ENCODE measurements at places on chromosomes 12 and 14.

- peak overlapping the region; percentile 7 for H3K4me3 ChIP-seq
- H3K4me1 ChIP-seq = no peaks in the 10 kb centered on the region
- peak; percentile 65 for DNase-seq
- H3K27ac ChIP-seq = no peak overlapping the region
- no peaks in the 10 kb centered on the region for H3K36me3 ChIP-seq
- no peaks in the 10 kb centered on the region for H3K27me3 ChIP-seq
Measured at GRCh38 chr12:92070054-92070863, 75.4 kb downstream of the BTG1 start.

GRCh38 chr12:45379261-45379660 lies 163.4 kb downstream of the ANO6 start:
- DNase-seq = no peak
- peaks cover 30% of the 10 kb centered on the region for H3K36me3 ChIP-seq
- H3K4me1 ChIP-seq = no peaks in the 10 kb centered on the region
- H3K4me3 ChIP-seq = no peak overlapping the region

DNA sequence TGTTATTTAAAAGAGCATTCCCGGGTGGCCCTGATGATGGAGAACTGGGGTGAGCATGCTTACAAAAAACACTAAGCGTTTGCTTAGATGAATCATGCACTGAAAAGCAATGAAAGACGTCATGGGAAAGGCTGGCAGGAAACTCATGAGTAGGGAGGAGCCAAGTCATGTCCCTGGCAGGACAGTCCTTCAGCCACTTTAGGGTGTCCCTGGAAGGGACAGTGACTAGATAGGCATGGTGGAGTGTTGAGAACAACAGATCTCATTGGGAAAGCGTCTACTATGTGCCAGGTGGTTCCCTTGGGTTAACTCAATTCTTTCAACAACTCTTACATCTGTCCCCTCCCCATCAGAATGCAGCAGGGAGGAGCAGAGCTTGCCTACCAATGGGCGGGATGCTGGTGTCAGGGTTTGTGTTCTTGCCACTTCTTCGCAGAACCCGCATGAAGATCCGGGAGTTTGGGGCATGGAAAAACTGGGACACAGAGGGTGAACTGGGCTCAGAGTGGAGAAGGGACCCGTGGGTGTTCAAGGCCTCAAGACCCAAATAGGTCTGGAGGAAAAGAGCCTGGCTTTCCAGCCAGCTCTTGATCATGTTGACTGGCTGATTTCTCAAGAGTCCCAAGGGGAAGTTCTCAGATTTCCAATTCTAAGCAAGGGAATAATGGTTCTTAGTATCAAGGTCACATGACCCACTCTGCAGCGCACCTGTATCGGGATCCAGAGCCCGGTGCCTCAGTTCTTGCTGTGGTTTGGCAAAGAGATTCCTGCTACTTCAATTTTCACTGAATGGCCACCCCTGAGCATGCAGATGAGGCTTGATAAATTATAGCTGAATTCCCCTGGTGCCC lies 653.9 kb upstream of the TBX3 start:
- H3K36me3 ChIP-seq = no peaks in the 10 kb centered on the region
- peak; percentile 72 for DNase-seq
- H3K4me3 ChIP-seq = no peak overlapping the region
- peak overlapping the region; percentile 57 for H3K27ac ChIP-seq

GRCh38 chr14:81394739-81395138 lies 5.4 kb downstream of the STON2 start:
- H3K36me3 ChIP-seq = no peaks in the 10 kb centered on the region
- no peak for DNase-seq
- no peak overlapping the region for H3K27ac ChIP-seq
- H3K4me1 ChIP-seq = no peaks in the 10 kb centered on the region
- H3K4me3 ChIP-seq = no peak overlapping the region

- peaks cover 6% of the 10 kb centered on the region for H3K36me3 ChIP-seq
- H3K4me1 ChIP-seq = no peaks in the 10 kb centered on the region
- no peak for DNase-seq
- H3K27ac ChIP-seq = no peak overlapping the region
- no peaks in the 10 kb centered on the region for H3K27me3 ChIP-seq
Measured at GRCh38 chr14:100085462-100085861, 20.2 kb downstream of the EVL start.

GRCh38 chr12:126243814-126244440 lies 1178.7 kb downstream of the AACS start:
- no peak overlapping the region for H3K27ac ChIP-seq
- no peak for DNase-seq
- H3K4me1 ChIP-seq = no peaks in the 10 kb centered on the region
- H3K36me3 ChIP-seq = no peaks in the 10 kb centered on the region

DNA sequence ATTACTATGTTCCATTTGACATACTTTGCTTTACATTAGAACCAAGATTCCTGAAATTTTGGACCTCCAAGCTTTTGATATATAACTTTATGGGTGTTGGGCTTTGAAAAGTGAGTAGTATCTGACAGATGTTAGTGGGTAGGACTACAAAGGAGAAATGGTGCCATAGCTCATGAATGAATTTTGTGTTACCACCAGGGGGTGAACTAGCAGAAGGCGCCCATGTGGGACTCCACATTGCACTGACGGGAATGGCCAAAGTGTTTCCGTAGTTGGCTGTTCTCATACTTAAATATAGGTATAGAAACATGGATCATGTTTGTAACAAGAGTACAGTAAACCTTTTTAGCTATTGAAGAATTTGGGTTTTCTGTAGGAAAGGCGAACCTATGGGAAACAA lies 337.5 kb downstream of the FLRT2 start:
- DNase-seq = no peak
- no peak overlapping the region for H3K27ac ChIP-seq
- no peaks in the 10 kb centered on the region for H3K36me3 ChIP-seq
- H3K4me1 ChIP-seq = no peaks in the 10 kb centered on the region
- no peaks in the 10 kb centered on the region for H3K27me3 ChIP-seq
- H3K4me3 ChIP-seq = no peak overlapping the region

DNA sequence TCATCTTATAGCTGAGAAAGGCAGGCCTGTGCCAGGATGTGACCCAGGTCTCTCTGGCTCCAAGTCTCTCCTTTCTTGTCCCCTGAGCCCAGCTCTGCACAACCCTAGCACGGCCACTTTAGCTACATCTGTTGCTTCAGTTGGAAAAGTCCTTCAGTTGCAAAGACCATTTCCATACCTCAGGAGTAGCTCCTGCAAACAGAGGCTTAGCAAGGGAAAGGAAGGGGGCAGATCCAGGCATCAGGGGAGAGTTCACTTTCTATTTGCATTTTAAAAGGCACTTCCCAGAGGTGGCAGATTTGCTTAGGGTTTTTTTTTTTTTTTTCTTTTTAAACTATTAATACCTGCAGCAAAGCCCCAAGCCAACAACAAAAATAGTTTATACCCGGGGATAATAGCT lies 3.0 kb upstream of the PITPNM2 start:
- H3K4me1 ChIP-seq = no peaks in the 10 kb centered on the region
- no peak for DNase-seq
- no peaks in the 10 kb centered on the region for H3K27me3 ChIP-seq
- no peaks in the 10 kb centered on the region for H3K36me3 ChIP-seq

- H3K4me1 ChIP-seq = no peaks in the 10 kb centered on the region
- H3K4me3 ChIP-seq = no peak overlapping the region
- H3K27ac ChIP-seq = no peak overlapping the region
- no peak for DNase-seq
- H3K36me3 ChIP-seq = no peaks in the 10 kb centered on the region
Measured at GRCh38 chr12:2607881-2608607, 186.7 kb upstream of the FKBP4 start.

- H3K27ac ChIP-seq = no peak overlapping the region
- H3K4me3 ChIP-seq = no peak overlapping the region
- no peaks in the 10 kb centered on the region for H3K27me3 ChIP-seq
- H3K36me3 ChIP-seq = no peaks in the 10 kb centered on the region
- no peaks in the 10 kb centered on the region for H3K4me1 ChIP-seq
Measured at GRCh38 chr14:97760050-97760449, 962.9 kb downstream of the VRK1 start.

- H3K27me3 ChIP-seq = no peaks in the 10 kb centered on the region
- DNase-seq = no peak
- no peaks in the 10 kb centered on the region for H3K4me1 ChIP-seq
- H3K4me3 ChIP-seq = no peak overlapping the region
Measured at GRCh38 chr12:7557227-7557626, 53.6 kb upstream of the CD163 start.

- no peak overlapping the region for H3K27ac ChIP-seq
- no peak for DNase-seq
- H3K27me3 ChIP-seq = no peaks in the 10 kb centered on the region
- no peaks in the 10 kb centered on the region for H3K4me1 ChIP-seq
- no peak overlapping the region for H3K4me3 ChIP-seq
- no peaks in the 10 kb centered on the region for H3K36me3 ChIP-seq
Measured at GRCh38 chr14:64663174-64663573, 41.0 kb upstream of the PLEKHG3 start.

DNA sequence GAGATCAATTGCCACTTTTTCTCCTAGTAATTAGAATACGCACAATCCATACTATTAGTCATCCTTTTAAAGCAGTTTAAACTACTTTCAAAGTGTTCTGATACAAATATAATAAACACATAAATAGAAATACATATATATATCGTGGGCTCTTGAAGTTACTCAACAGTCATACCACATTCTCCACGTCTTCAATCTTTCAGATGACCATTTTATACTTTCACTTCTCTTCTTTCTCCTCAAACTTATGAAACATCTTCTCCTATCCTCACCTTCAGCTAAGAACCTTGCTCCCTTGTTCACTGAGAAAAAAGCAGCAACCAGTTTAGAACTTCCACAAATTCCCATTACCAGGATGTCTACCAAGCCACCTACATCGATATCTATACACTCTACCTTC lies 19.2 kb downstream of the CEP290 start:
- H3K4me3 ChIP-seq = no peak overlapping the region
- H3K27me3 ChIP-seq = no peaks in the 10 kb centered on the region
- peaks cover 13% of the 10 kb centered on the region for H3K36me3 ChIP-seq
- DNase-seq = no peak
- no peaks in the 10 kb centered on the region for H3K4me1 ChIP-seq

GRCh38 chr12:47650469-47650868 lies 55.4 kb downstream of the RPAP3 start:
- no peak for DNase-seq
- H3K4me3 ChIP-seq = no peak overlapping the region
- no peaks in the 10 kb centered on the region for H3K4me1 ChIP-seq
- no peaks in the 10 kb centered on the region for H3K27me3 ChIP-seq
- no peaks in the 10 kb centered on the region for H3K36me3 ChIP-seq
- no peak overlapping the region for H3K27ac ChIP-seq

- H3K27me3 ChIP-seq = no peaks in the 10 kb centered on the region
- no peaks in the 10 kb centered on the region for H3K36me3 ChIP-seq
- H3K27ac ChIP-seq = no peak overlapping the region
- H3K4me1 ChIP-seq = no peaks in the 10 kb centered on the region
Measured at GRCh38 chr14:33686856-33687255, 264.0 kb downstream of the EGLN3 start.

- no peak overlapping the region for H3K27ac ChIP-seq
- no peaks in the 10 kb centered on the region for H3K27me3 ChIP-seq
- no peaks in the 10 kb centered on the region for H3K4me1 ChIP-seq
- no peak overlapping the region for H3K4me3 ChIP-seq
Measured at GRCh38 chr12:132873724-132874123, 13.7 kb downstream of the CHFR start.

DNA sequence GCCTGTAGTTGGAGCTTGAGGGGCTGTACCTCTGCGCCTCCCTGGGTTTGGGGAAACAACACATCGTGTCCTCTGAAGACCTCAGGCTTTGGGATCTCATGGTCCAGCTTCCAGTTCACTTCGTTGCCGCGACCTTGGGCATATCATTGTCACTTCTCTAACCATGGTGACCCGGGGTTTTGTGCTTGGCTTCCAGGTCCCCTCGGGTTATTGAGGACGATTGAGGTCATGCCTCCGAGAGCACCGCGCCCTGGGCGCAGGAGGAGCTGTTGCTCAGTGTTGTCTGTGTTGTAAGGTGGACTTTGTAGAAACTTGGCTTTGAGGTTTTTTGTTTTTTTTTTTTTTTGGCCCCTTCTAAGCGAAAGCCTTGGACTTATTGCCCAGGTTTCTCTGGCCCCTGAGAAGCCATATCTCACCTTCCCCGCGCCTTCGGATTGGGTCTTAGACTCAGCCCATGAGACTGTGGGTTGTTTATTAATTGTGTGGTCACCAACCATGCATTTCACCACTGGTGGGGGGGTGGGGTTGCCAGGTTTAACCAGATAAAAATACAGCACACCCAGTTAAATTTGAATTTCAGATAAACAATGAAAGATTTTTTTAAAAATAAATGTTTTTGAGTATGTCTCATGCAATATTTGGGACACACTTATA lies 2.6 kb downstream of the BCL7A start:
- peak overlapping the region; percentile 71 for H3K4me3 ChIP-seq
- peak overlapping the region; percentile 77 for H3K27ac ChIP-seq
- DNase-seq = no peak
- no peaks in the 10 kb centered on the region for H3K36me3 ChIP-seq
- no peaks in the 10 kb centered on the region for H3K27me3 ChIP-seq

DNA sequence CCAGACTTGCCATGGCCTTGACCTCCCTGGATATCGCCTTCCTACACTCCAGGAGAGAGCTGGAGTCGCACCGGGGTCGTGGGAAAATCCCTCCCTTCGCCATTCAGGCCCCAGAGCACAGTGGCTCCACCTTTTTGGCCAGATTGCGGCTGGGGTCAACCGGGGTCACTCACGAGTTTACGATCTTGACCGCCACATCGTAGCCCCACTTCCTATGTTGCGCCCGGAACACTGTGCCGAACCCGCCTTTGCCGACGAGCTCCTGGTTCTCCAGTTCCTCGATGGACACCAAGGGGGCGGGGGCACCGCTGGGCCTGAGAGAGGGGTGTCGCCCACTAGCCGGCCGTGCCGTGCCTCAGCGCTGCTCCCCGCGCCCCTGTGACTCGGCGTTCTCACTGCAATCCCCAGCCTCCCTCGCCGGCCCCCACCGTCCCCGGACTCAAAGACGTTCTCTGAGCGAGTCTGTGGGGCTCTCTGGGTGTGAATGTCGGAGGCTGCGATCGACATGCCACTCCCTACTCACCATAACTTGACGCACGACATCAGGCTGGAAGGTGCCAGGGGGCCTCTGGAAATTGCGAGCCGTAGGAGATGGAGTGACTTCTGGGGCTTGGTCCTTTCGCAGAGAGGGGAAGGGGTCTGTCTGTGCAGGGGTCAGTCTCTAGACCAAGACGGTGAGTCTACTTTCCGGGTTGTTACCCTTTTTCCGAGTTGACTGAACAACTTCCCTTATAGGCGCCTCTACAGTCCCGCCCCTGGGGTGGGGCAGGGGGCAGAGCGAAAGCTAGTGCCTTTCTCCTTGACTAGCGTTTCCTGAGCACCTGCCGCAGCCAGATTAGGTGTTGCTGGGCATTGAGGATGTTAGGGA lies at the start of gene RIPK3:
TSS of gene RIPK3 (minus strand) at position 708 of the 868 bp plus-strand sequence. CDS start at position 543, 165 bp downstream.
- peaks cover 26% of the 10 kb centered on the region for H3K36me3 ChIP-seq
- peak within 1 kb of the TSS; percentile 71 for H3K4me3 ChIP-seq
- no peaks in the 10 kb centered on the region for H3K4me1 ChIP-seq
- peak within 1 kb of the TSS; percentile 78 for H3K27ac ChIP-seq
- H3K27me3 ChIP-seq = no peaks in the 10 kb centered on the region
- peak; percentile 93 for DNase-seq
